ENCODE measurements at places on chromosomes 5 and 9. TPM values are rescaled to one million over a fixed set of nuclear protein-coding genes. Genes with fewer than 3 reads are reported as not detected.

The SAXO1 gene
- not detected for total RNA-seq

The PLCXD3 gene
- 1.2 TPM for total RNA-seq

DNA sequence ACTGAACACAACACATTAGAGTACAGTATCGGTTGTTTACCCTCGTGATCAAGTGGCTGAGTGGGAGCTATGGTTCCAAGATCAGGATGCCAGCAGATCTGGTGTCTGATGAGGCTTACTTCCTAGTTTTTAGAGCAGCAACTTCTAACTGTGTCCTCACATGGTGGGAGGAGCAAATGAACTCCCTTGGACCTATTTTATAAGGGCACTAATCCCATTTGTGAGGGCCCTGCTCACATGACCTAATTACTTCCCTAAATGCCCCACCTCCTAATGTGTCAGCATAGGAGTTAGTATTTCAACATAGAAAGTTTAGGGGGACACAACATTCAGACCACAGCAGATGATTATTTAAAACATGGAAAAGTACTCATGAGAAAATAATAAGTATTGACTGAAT lies 111.8 kb downstream of the GCNT1 start:
- no peaks in the 10 kb centered on the region for H3K4me1 ChIP-seq
- no peaks in the 10 kb centered on the region for H3K27me3 ChIP-seq
- H3K4me3 ChIP-seq = no peak overlapping the region
- DNase-seq = no peak

DNA sequence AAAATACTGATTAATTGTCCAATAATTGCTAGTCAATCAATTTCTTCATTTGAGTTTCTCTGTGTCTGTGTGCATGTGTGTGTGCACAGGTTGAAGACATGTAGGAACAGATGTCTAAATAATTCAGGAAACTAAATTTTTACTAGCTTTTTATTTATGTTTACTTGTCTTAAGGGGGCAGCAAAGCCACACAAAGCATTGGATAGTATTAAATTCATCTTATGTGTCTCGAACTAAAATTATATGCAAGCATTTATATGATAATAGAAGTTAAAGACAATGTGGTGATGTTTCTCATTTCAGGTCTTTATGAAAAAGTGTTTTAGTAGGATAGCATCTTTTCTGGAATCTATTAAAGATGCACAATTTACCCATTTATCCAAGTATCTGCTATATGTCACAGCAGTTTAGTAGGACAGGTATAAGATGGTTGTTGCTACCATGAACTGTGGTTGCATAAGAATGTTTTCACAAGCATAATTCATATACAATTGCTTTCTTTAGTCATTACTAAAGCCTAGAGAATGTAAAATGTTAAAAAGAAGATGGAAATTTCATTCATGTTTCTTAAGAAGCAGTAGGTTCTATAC lies 784.6 kb upstream of the NUDT12 start:
- H3K27me3 ChIP-seq = no peaks in the 10 kb centered on the region
- no peak for DNase-seq
- no peak overlapping the region for H3K27ac ChIP-seq
- no peaks in the 10 kb centered on the region for H3K36me3 ChIP-seq
- H3K4me1 ChIP-seq = no peaks in the 10 kb centered on the region
- H3K4me3 ChIP-seq = no peak overlapping the region

GRCh38 chr5:139638736-139639618 lies 9.2 kb upstream of the CXXC5 start:
- no peak overlapping the region for H3K4me3 ChIP-seq
- peaks cover 62% of the 10 kb centered on the region for H3K4me1 ChIP-seq
- H3K27me3 ChIP-seq = no peaks in the 10 kb centered on the region
- DNase-seq = peak; percentile 37
- H3K36me3 ChIP-seq = no peaks in the 10 kb centered on the region

DNA sequence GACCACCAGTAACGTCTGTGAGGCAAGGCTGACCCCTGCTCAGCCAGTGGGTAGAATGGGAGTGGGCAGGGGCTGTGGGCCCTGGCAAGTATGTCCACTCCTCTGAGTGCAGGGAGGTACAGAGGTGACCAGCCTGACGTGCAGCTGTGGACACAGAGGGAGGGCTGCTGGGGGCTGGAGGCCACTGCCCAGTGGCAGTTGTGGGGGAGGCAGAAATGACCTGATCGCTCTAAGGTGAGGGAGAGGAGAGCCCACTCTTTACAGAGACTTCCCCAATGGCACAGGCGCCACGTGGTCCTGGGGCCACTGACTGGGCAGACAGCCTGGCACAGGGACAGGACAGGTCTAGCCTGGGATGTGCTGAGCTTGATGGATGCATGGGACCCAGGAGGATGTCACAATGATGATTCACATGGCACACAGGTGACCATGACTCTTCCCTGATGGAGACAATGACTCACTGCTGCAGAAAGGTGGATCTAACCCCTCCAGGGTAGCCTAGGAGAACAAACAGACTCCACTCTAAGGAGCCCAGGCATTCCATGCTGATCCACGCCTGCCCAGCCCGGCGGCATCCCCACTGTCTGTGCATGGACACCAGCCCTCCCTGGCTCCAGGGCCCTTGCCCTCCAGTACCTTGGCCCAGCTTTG lies 7.7 kb downstream of the LPCAT1 start:
- peak; percentile 12 for DNase-seq
- H3K27ac ChIP-seq = no peak overlapping the region
- H3K4me1 ChIP-seq = no peaks in the 10 kb centered on the region
- no peak overlapping the region for H3K4me3 ChIP-seq
- H3K36me3 ChIP-seq = no peaks in the 10 kb centered on the region

DNA sequence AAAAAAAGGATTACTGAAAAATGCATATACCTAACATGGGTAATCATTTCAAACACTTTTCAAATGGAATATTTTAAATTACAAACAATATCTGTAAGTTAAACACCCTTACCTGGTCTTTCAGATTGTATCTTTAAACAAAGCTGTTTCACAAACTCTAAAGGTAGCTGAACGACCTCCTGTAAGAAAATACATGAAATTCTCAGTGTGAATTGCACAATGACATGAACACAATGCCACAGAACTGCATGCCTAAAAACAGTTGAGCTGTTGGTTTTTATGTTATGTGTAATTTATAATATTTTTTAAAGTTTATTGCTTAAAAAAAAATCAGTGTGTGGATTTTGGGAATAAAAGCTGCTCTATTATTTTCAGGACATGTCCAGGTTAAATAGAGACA lies 17.5 kb downstream of the IPPK start:
- no peaks in the 10 kb centered on the region for H3K27me3 ChIP-seq
- H3K36me3 ChIP-seq = no peaks in the 10 kb centered on the region
- no peak overlapping the region for H3K27ac ChIP-seq
- no peak overlapping the region for H3K4me3 ChIP-seq
- DNase-seq = no peak

DNA sequence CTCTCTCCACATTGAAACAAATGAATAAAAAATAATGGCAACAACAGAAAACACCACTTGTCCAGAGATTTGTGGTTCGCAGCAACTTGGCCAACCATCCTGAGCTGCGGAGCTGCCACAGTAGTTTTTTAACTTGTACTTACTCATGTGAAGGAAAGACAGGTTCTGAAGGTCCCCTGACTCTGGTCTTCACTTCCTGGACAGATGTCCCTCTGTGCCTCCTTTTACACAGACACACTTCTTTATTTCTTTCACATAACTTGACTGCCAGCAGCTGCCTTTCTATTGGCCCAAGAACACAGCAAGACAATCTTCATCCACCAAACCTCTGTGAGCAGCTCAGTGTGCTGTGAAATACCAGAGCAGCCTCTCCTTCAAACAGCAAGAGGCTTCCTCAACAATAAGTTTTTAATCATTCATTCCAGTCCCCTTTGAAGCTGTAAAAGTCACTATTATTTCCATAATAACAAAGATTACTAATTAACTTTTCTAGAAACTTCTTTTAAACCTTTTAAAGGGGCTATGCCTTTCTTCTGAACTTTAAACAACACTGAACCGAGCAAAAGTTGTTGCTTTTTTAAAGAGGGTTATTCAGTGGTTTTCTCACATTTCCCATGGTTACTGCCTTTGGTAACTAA lies 198.7 kb downstream of the NR2F1-AS1 start:
- no peak overlapping the region for H3K4me3 ChIP-seq
- H3K36me3 ChIP-seq = no peaks in the 10 kb centered on the region
- no peaks in the 10 kb centered on the region for H3K4me1 ChIP-seq
- no peak for DNase-seq
- H3K27ac ChIP-seq = no peak overlapping the region

DNA sequence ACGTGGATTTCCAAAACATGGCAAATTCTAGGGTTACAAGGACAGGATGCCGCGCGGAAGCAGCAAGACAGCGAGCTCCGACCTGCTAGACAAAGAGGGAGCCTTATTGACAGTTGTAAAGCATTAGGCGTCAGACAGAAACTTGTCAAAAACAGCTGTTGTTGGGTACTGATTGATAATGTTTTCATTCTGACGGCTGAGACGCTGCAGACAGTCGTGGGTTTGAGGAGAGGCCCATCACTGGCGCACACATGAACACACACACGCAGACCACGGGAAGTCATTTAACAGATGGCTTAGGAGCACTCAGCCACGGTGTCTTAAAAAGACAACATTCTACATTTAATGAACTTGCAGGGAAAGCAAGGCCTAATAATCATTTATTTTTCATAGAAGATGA lies 324.0 kb downstream of the NDUFS4 start:
- H3K27me3 ChIP-seq = no peaks in the 10 kb centered on the region
- H3K36me3 ChIP-seq = no peaks in the 10 kb centered on the region
- no peaks in the 10 kb centered on the region for H3K4me1 ChIP-seq
- no peak overlapping the region for H3K27ac ChIP-seq

Measured in Peyer's patch (tissue), 4 donors.